ENCODE measurements at places on chromosomes 16 and 17.

GRCh38 chr16:58324792-58325191 is 30.0 kb upstream of the PRSS54 start:
- no peak for DNase-seq

- DNase-seq, result no peak
Measured at GRCh38 chr16:59330019-59330670, 596.0 kb upstream of the GOT2 start.

DNA sequence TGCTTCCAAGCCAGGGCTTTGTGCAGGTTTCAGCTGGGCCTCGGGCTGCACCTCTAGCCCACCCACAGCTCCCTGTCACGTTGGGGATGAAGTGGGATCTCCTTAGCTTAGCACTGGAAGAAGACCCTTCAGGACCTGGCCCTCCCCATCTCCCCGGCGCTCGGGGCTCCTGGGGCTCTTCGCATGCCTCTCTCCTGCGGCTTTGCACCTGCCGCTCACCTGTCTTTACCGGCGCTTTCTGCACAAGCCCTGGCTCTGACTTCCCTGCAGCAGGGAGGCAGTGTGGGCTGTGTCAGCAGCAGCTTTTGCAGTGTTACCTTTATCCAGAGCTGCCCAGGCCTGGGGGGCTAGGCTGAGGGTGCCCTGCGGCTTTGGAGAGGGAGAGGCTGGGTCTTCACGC is 52.3 kb downstream of the NT5M start:
- DNase-seq, result no peak

DNA sequence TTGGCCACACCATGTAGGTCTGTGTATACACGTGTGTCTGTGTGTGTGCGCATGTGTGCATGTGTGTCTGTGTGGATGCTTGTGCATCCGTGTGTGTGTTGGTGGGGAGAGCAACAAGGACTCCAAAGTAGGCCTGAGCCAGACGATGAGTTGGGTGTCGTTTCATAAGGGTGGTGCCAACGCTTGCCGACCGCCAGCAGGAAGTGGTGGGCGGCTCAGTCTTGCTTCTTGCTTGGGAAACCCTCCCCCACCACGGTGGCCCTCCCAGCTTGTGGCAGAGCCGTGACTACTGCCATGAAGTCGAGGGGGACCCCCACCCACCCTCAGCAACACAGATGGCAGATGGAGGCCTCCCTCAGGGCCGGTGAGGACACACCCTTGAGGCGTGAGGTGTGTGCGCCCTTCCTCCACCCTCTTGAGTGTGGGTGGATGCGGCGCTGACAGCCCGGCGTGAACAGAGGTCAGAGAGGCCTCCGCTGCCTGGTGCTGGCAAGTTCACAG is 17.5 kb downstream of the SBK1 start:
- no peak for DNase-seq

Data from NCI-H82 (cell line).